ENCODE measurements at places on chromosomes 16 and 17.

DNA sequence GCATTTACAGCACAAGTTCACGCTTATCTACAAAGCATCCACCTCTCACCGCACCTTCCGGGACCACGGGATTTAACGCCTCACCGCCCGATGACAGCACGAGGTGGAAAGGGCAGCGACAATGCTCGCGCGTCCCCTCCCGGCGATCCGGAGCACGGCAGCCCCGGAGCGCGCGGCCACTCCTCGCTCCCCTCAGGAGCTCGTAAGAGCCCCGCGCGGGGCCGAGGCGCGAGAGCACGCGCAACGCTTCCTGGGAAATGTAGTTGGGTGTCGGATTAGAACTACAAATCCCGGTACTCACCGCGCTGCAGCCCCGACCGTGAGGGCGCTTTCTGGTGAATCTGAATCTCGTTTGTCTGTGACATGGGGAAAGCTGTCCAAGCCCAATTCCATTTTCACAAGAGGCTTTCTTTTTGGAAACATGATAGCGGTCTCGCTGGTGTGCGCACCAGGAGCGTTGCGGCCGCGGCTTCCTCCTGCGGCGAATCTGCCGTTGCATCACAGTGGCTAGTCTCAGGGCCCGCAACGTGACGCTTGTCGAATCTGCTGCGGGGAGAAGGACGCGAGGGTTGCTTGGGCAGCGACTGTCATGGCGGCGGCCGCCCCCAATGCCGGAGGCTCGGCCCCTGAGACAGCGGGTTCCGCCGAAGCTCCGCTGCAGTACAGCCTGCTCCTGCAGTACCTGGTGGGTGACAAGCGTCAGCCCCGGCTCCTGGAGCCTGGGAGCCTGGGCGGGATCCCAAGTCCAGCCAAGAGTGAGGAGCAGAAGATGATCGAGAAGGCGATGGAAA lies at the start of gene TIMM22:
Gene TIMM22, plus strand, starts transcription at position 576 of the 791 bp plus-strand sequence. Its CDS starts 14 bp downstream, at position 590.
- DNase-seq = peak; percentile 97

DNA sequence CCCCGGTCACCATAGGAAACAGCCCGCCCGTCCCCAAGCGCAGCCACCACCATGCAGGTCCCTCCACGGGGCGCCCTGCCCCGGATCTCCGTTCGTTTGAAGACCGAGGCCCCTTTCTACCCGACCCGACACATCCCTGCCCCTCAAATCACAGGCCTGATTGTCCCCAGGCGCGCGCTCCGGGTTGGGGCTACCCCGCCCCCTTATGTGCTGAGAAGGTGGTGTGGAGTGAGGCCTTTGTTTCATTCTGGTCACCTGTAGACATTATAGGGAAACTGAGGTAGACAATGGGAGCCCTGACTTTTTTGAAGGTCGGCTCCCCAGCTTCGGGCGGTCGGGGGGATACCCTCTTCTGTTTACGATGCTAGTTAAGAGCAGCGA lies 763 bp upstream of the ACTG1 start:
- no peak for DNase-seq

GRCh38 chr16:88534638-88535190 lies 35.5 kb upstream of the ZC3H18 start:
- DNase-seq = peak; percentile 47

- DNase-seq = no peak
These were observed 3.9 kb downstream of the TAF1C start for GRCh38 chr16:84182680-84183571.

GRCh38 chr16:57244463-57244766 lies 644 bp upstream of the ARL2BP start:
- DNase-seq = no peak

DNA sequence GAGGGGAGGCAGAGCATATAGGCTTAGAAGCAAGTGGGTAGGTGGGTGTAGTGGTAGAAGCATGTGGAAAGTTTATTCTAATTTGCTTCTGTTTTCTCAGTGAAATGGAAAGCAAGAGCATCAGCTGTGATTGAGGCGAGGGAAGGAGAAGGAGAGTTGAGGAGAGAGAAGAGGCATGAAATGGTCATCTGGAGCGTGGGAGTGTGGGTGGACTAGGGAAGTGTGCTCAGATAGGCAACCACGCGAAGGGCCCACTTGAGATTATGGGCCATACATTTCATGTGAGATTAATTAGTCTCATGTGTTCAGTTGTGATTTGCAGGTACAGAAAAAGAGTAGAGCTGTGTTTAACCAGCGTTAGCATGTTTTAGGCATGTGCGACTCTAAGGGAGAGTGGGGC lies 20.8 kb upstream of the CDC6 start:
- no peak for DNase-seq

GRCh38 chr17:59601130-59601529 lies 18.6 kb upstream of the CLTC start:
- no peak for DNase-seq

DNA sequence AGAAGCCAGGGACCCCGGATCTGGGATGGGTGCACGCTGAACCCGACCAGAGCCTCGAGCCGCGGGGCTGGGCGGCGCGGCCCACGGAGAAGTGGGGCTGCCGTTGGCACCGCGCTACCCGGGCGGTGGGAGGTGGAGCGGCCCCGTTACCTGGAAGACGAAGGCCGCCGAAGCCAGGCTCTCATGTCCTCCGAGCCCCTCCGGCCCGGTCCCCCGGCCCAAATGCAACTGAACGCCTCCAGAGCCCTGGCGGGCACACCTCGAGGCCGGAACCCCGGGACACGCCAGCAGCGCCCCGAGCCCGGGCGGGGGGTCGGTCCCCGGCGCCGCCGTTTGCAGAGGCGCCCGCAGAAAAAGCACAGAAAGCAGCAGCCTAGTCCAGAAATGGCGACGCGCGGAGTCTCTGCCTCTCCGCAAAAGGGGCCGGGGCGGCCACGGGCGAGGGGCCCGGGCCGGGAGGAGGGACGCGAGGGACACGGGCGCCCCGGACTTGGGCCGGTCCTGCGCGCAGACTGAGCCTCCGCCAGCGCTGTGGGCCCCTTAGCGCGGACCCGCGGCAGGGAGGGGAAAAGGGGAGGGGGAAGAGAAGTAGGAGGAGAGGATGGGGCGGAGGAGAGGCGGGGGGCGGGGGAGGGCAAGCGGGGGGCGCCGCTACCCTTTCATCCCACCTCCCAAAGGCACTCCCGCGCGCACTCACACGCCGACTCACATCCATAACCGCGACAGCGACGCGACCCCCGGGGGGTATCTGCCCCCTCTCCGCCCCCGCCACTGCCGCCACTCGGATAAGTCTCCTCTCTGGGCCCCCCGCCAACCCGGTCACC lies 1.4 kb downstream of the AXIN2 start:
- DNase-seq = no peak

DNA sequence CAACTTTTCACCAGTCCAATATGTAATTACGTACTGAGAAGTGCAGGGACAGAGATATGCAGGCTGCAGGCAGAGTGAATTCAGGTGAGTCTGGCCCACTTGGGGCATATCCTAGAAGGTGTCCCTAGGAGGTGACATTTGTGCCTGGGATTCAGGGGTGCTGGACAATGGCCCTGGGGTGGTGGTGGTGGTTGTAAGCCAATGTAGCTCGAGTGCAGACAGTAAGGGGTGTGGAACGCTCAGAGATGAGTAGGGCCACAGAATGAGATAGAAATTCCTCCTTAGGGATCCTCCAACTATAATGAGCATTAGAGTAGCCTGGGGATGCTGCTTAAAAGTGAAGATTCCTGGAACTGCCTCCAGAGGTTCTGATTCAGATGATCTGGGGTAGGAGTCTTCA lies 221.7 kb upstream of the MPHOSPH6 start:
- no peak for DNase-seq

DNA sequence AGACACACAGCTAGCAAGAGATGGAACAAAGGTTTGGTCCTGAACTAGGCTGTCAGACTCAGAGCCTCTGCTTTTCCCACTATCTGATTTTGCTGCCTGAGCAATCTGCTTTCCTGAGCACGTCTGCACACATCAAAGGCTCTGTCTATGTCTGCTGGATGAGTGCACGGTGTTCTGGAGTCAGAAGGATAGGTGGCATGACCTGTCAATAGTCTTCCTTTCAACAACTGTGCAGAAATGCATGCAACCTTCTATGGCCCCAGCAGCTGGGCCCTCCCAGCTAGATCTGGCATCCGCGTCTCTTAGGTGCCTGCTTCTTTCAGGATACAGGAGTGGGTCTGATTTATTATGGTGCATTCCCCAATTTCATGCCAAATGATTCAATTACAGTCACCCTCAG lies 138.3 kb downstream of the UTP18 start:
- DNase-seq = no peak
